Neural progenitor cell (in vitro differentiated cells): ENCODE measurements at places on chromosomes 5 and 9. TPM values are rescaled to one million over a fixed set of nuclear protein-coding genes. Genes with fewer than 3 reads are reported as not detected.
A peak's percentile ranks its signal among the peaks of the same experiment; 100 is the strongest.

DNA sequence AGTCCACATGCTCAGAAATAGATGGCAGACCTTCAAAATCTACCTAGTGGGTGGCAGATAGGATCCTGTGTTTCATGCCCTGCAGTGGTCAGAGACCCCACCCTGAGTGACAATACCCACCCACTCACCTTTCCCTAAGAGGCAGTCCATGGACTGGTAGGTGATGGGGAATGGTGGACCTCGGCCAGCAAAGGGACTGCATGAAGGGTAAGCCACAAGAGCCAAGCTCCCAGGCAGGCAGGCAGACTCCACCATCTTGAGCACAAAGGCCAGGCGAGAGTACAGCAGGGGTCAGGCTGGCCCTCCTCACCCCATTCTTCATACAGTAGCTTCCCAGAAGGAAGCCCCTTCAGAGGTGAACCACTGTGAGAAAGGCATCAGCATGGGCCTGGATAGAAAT lies 78.4 kb downstream of the SYK start:
- DNase-seq: no peak

DNA sequence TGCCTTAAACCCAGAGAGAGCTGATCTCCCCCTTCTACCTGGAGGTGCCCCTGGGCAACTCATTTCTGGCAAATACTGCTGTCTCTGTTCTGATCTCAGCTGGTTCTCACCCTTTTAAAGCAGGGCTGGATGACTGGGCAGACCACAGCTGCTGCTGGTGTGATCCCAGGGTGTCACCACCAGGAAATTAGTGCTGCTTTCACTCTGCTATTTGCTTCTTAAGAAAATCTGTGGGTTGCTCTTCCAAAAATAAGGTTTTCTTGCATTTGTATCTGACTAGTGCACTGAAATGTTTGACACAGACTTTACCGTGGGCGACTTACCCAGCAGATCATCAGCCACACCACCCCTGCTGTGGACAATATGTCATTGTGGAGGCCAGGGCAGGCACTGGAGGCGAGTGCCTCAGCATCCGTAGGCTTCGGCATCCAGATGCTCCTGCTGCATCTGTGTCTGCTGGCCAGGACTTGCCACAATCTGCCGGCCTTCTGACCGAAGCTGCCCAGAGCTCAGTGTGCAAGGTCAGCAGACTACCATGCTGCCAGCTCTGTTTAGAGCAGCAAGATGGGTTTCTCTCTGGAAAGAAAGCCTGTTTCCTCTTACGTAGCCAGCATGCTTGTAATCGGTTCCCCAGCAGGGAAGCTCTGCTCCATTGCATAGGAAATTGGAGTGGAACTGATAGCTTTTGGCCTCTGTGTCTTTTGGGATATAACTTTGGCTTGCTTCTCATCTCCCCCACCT lies 13.6 kb downstream of the ARHGAP26 start:
- DNase-seq: peak; percentile 43

DNA sequence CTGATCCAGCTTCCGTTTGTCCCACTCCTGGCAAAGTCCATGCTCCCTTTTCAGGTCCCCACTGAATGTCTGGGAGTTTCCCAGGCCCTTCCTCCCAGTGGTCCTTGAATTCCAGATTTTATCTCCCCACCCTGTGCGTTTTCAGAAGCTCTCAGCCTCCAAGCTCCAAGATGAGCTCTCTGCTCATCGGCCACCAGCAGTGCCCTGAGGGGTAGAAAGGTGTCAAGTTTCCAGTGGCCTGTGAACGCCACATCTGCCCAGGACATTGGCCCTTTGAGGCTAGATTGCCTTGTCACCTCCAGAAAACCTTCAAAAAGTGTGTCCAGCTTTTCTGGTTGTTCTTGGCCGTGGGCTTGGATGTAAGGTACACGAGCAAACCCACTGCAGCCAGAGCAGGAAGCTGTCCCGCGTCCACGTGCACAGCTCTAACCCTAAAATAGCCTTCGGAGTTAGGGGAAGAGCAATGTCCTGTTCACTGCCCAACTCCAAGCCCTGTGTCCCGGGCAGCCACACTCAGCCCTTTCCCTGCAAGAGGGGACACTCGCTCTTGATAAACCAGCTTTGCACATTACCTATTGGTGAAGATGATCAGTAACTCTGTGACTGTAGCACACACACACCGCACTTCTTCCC lies 10.9 kb upstream of the LRRC14B start:
- peak; percentile 20 for DNase-seq

GRCh38 chr9:70760228-70760627 lies 345.8 kb upstream of the KLF9 start:
- DNase-seq: no peak

DNA sequence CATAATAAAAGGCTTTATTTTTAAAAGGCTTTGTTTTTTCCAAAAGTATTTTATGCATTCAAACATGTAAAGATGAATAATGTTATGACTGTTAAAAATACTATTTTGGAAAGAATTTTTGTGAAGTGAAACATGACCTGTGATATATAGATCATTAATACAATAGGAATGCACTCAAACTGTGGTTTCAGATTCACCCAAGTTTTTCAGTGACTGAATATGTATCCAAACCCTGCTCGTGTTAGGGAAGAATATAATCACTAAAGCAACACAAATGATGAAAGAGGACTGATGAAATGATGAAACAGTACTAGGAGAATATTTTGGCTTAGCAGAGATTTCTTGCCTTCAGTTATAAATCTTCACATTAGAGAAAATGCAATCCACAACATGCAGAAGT lies 278.0 kb downstream of the ADAMTS6 start:
- DNase-seq: no peak

DNA sequence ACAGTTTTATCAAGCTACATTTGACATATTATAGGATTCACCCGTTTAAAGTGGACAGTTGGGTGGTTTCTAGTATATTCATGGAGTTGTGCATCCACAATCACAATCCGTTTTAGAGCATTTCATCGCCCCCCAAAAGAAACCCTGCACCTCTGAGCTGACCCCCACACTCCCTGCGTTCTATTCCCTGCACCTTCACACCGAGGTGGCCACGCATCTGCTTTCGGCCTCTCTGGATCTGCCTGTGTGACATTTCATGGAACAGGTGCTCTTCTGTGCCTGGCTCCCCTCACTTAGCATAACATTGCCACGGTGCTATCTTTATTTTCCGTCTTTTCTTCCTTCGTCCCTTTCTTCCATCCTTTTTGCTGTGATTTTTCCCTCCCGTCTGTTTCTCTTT lies 32.7 kb downstream of the HRH2 start:
- DNase-seq: no peak

DNA sequence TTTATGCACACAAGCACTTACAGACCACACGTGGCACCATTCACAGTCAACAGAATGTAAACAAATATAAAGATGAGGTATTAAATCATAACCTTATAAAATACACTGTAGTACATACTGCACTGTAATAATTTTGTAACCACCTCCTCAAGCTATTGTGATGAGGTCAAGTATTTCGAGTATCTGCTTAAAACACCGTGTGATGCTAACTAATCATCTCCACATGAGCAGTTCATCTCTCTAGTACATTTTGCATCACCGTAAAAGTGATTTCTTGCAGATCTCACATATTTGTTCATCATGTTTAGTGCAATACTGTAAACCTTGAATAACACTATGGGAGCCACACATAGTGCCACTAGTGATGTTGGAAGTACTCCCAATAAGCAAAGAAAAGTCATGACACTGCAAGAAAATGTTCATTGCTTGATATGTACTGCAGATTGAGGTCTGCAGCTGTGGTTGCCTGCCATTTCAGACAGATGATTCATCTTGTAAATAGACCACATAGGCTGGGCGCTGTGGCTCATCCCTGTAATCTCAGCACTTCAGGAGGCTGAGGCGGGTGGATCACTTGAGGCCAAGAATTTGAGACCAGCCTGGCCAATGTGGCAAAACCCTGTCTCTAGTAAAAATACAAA lies 44.3 kb downstream of the FOXB2 start:
- no peak for DNase-seq

DNA sequence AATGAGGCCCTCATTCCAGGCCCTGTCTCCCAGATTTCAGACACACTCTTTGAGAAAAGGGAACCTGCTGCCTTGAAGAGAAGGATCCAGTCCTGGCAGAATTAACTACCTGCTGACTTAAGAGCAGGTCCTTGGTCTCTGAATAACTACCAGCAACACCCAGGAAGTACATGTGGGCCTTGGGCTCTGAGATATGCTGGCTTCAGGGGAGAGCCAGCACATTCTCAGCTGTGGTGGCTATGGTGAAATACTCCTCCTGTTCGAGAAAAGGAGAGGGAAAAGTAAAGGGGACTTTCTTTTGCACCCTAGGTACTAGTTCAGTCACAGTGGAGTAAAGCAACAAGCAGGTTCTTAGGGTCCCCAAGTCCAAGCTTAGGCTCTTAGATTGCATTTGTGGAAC lies 120.0 kb downstream of the HMHB1 start:
- no peak for DNase-seq

- DNase-seq: peak; percentile 3
Measured at GRCh38 chr5:54360089-54360488, 49.7 kb upstream of the ARL15 start.

GRCh38 chr5:77852514-77853352 lies 76.6 kb upstream of the TBCA start:
- peak; percentile 85 for DNase-seq

GRCh38 chr9:89380437-89381307 lies 62.4 kb downstream of the SECISBP2 start:
- no peak for DNase-seq

DNA sequence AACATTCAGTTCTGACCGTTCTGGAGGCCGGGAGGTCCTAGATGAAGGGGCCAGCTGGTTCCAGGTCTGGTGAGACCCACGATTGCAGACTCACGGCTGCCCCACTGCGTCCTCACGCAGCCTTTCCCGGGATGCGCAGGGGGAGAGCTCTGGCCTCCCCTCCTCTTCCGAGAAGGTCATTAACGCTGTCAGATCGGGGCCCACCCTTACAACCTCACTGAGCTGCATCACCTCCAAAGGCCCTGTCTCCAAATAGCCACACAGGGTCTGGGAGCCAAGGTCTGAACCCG lies 66.6 kb upstream of the PPP1R26 start:
- DNase-seq: no peak

- DNase-seq: no peak
Measured at GRCh38 chr5:75672616-75673015, 44.6 kb downstream of the POC5 start.

DNA sequence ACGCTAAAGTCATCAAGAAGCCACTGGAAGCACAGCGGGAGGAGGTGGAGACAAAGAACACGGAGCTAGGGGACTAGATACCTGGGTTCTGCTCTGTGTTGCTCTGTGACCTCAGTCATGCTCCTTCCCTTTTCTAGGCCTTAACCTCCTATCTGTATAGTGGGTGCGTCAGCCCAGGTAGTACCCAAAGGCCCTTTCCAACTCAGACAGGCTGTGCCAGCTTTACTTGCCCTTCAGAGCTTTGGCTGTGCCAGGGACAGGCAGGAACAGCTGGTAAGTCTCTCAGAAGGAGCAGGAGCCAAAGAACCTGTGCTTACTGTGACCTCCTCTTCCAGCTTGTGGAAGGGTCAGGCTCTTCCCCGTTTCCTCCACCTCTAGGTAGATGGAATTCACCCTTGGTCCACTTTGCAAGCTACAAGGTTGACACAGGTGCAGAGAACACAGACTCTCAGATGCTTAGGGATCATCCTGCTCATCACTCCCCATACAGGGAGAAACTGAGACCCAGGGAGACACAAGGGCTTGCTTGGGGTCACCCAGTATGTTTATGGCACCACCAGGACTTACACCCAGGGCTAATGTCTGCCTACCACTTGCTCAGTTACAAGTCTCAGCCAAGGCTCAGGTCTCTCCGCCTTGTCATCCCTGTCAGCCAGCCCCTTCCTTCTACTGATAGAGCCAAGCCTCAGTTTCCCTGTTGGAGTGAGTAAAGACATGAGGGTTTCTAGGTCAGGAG lies 1.7 kb downstream of the CCDC69 start:
- no peak for DNase-seq

GRCh38 chr9:133914442-133915342 lies 77.4 kb downstream of the VAV2 start:
- DNase-seq: peak; percentile 58

- DNase-seq: no peak
Measured at GRCh38 chr5:126366199-126366560, 57.0 kb upstream of the GRAMD2B start.

- peak; percentile 27 for DNase-seq
Measured at GRCh38 chr5:19270153-19270552, 717.8 kb downstream of the CDH18 start.

GRCh38 chr9:125851979-125852378 lies 104.8 kb downstream of the PBX3 start:
- DNase-seq: no peak

GRCh38 chr5:108381350-108381953 lies 446 bp downstream of the FBXL17 start:
- peak; percentile 87 for DNase-seq

DNA sequence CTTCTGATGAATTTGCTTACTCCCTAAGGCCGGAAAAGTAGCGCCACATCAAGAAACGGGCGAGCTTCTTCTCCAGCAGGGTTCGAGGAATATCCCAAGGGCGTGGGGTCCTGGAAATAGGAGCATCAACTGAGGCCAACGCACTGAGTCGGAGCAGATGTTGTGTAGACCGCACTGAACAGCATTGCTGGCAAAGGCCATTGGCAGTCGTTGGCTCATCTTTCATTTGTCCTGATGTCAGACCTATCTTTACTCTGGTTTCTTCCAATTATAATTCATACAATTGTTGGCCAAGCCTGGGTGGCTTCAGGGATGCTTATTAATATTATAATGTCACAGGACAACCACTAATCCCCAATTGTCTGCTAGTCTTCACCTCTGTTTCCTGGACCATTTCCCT lies 26.5 kb downstream of the ZBTB34 start:
- no peak for DNase-seq

GRCh38 chr9:16613605-16614004 lies 256.9 kb downstream of the BNC2 start:
- no peak for DNase-seq

DNA sequence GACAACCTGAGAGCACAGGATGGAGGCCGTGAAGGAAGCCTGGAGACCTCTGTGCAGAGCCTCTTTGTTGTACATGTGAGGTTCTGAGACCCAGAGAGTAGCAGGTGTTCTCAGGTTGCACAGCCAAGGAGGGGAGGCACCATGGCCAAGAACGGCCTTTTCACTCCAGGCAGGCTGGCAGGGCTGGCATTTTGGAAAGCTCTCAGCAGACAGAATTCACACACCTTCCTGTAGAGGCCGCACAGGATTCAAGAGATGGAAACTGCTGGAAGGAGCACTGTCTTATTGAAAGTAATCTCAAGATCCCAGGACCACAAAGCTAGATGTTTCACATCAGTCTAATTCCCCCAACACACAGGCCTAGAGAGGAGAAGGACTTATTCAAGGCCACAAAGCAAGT lies 52.8 kb upstream of the XPA start:
- DNase-seq: no peak

The RIMOC1 gene
- 25.4 and 32.7 TPM in 2 replicates for total RNA-seq

The PKD2L2 gene
- total RNA-seq: not detected in 2 replicates

The NDST1 gene
- 22.9 and 45.6 TPM in 2 replicates for total RNA-seq

The SPINK4 gene
- total RNA-seq: not detected in 2 replicates

The UBLCP1 gene
- 43.4 and 79.1 TPM in 2 replicates for total RNA-seq

The CORO2A gene
- total RNA-seq: 2.4 and 3.6 TPM in 2 replicates

The GRM6 gene
- total RNA-seq: not detected in 2 replicates

The MACROH2A1 gene
- 179 and 227 TPM in 2 replicates for total RNA-seq

The JADE2 gene
- total RNA-seq: 1.7 and 2.3 TPM in 2 replicates

The TEX48 gene
- total RNA-seq: not detected in 2 replicates

The ADRB2 gene
- 0.32 and 0.40 TPM in 2 replicates for total RNA-seq

The PSD2 gene
- total RNA-seq: 0.09 and 0.53 TPM in 2 replicates

The CCDC69 gene
- 0.03 and 0.07 TPM in 2 replicates for total RNA-seq

The EGFL7 gene
- 16.5 and 47.4 TPM in 2 replicates for total RNA-seq
